ENCODE measurements at places on chromosomes 1 and 21.

DNA sequence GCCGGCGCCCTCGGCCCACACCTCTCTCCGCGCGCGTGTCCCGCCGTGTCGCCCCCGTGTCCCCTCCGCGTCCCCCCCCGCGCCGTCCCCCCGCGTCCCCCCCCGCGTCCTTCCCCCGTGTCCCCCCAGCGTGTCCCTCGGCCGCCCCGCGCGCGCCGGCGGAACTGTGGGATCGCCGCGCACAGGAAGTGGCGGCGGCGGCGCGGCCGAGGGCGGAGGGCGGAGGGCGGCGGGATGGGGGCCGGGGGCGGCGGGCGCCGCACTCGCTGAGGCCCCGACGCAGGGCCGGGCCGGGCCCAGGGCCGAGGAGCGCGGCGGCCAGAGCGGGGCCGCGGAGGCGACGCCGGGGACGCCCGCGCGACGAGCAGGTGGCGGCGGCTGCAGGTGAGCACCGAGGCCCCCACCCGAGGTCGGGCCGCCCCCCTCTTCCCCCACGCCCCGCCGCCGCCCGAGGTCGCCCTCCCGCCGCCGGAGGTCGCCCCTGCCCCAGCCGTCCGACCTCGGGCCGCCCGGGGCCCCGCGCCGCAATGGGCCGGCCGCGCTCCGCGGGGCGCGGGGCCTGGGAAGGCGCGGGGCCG is at the start of gene AGPAT3:
Gene AGPAT3, plus strand, starts transcription at position 262 of the 578 bp plus-strand sequence. CDS start 94,459 bp downstream, outside the sequence.
- DNase-seq: peak; percentile 65

- DNase-seq: no peak
Measured at GRCh38 chr1:76209238-76209637, 134.7 kb downstream of the ST6GALNAC3 start.

DNA sequence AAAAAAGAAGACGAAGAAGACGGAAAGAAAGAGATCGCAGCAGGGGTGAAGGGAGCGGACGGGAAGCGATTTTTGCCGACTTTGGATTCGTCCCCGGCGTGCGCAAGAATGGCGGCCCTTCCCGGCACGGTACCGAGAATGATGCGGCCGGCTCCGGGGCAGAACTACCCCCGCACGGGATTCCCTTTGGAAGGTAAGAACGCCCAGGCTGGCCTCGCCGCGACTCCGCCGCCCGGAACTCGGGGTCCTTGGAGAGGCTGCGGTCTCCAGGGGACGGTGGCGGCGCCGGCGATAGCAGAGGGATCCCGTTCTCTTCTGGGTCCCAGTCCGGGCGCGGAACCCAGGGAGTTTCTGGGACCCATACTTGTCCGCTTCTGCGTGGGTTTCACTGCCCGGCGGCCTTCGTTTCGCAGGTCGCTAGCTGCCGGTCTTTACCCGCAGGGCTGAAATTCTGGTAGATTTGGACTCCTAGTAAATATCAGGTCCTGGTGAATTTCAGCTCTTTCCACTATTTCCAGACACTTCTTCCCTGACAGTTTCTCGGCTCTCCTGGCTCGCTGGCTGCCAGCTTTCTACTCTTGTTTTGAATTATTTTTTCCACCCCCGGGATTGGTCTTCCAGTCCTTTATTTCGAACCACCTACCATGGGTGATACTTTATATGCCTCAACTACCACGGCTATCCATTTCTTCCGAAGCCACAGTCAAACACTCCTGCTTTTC is 1.0 kb downstream of the PAX7 start:
- no peak for DNase-seq

GRCh38 chr1:67919274-67920072 is 86.2 kb upstream of the GNG12 start:
- DNase-seq: no peak

- no peak for DNase-seq
Measured at GRCh38 chr21:14736162-14736561, 190.0 kb upstream of the SAMSN1 start.

DNA sequence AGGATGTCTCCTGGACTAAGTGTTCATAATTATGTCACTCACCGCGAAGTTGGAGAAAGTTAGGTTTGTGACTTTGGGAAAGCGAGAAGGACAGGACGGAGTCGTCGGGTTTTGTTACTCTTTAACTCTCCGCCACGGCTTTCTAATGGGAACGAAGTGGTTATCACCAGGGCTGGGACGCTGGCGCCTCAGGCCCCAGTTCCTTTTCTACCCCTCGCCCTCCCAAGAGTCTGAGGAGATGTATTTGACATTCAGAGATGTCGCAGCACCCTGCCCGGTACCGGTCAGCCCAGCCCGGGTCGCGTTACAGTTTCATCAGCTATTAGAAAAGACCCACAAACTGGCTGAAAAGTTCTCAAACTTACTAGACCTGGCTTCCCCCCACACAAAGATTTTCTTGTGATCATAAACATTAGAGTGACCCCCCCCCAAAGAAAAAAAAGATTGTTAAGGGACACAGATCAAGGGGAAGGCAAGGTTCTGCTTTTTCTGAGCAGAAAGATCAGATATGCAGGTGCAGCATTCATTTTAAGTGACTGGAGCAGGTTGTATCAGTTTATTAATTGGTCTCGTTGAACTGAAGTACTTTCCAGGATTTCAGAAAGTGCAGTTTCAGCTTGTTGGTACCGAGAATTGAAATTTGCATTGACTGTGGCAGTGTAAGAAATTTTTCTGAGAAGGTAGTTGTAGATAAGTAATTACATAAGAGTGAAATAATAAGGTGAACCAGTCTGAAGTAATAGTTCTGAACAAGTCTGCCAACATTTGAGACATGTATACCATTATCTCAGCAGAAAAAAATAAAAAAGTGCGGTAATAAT is 859 bp upstream of the ZBTB18 start:
- DNase-seq: no peak
